ENCODE measurements at places on chromosomes 6 and 20.
A peak's percentile ranks its signal among the peaks of the same experiment; 100 is the strongest.

DNA sequence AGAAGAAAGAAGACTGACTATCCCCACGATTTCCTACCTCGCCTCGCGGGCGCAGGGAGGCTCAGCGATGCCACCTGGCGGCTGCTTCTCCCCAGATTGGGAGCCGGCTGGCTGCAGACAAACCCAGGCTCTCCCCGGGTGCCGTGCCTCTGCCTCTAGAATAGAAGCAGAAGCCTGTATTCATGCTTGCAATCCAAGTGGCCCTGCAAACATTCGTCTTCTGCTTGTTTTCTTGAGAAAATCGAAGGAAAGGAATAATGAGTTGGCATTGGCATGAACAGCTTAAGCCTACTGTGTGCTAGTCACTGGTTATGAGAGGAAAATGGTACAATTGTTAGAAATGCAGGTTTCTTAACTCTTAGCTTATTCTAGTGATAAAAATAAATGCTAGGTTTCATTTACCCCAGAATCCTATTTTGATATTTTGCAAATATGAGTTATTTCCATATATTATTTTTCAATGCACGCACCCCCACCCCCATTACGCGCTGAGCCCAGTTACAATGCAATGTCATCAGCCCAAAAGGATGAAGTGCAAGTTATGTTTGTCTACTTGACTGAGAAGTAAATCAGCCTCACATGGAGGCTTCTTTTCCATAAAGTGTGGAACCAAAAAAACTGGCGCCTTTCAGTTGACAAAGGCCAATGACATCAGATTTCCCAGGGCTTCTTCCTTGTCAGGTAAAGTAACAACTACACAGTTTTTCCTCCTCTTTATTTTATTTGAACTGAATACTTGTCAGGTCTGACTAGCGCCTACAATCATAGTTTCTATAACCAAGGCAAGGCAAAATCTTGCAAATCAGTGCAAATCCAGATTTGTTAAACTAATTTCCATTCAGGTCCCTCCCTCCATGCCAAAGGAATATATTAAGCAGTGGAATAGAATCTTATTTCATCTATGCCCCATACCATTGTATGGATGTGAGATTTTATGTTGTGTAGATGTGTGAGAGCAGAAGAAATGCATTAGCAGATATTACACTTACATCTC lies 3.9 kb upstream of the SOX4 start:
- peak; percentile 31 for DNase-seq

DNA sequence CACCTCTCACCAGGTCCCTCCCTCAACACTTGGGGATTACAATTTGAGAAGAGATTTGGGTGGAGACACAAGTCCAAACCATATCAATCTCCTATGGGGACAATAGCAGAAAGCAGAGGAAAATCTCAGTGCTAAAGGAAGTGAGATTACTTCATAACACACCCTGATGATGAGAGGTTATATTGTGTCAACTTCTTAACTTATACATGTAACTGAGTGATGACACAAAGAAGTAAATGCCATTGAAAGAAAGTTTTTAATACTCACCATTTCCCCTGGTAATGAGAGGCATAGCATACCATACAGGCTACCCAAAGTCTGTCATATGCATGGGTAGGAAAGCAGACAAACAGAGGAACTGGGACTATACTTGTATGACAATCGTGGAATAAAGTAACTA lies 137.2 kb downstream of the MMUT start:
- DNase-seq, result no peak

GRCh38 chr6:169829786-169830185 lies 78.4 kb downstream of the ERMARD start:
- DNase-seq, result no peak

DNA sequence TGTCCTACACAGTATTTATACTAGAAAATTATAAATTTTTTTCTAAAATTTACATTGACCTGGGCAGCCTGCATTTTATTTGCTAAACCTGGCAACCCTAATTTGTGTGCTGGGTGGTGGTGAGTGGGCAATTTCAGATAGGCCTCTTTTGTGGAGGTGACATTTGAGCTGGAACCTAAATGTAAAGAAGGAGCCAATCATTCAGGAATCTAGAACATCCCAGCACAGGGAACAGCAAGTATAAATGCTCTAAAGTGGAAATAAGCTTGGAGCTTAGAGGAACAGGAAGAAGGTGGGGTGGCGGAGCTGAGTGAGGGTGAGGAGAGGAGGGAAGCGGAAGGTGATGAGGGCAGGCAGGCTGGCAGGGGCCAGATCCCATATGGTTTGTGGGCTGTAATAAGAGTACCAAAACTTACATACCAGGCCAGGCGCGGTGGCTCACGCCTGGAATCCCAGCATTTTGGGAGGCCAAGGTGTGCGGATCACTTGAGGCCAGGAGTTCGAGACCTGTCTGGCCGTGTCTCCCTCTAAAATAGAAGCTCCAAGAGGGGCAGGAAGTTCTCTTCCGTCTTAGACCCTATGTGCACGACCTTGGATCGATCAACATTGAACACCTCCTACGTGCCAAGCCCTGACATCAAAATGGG lies 549 bp upstream of the CSE1L start:
- no peak for DNase-seq
